ENCODE measurements at places on chromosomes 7 and 10. TPM values are rescaled to one million over a fixed set of nuclear protein-coding genes. Genes with fewer than 3 reads are reported as not detected.

Gene CALML5
- polyA plus RNA-seq, result not detected

Gene CYP3A4
- not detected for polyA plus RNA-seq

Gene GIMAP8
- polyA plus RNA-seq, result 1.4 TPM

Gene STAM
- polyA plus RNA-seq, result 6.5 TPM

Gene ODAD2
- not detected for polyA plus RNA-seq

Gene AIFM2
- polyA plus RNA-seq, result 4.0 TPM

Gene RTKN2
- polyA plus RNA-seq, result 0.05 TPM

Gene ZNF518A
- 12.8 TPM for polyA plus RNA-seq

Gene FFAR4
- polyA plus RNA-seq, result not detected

Gene SPDYE8
- 0.19 TPM for polyA plus RNA-seq

Gene SPDYE5
- 0.24 TPM for polyA plus RNA-seq

Gene RAPGEF5
- 1.2 TPM for polyA plus RNA-seq

Gene GRM3
- not detected for polyA plus RNA-seq

Gene FEZF1
- not detected for polyA plus RNA-seq

Gene SEMA4G
- not detected for polyA plus RNA-seq

Gene ADRB1
- polyA plus RNA-seq, result not detected

Gene INTS15
- 41.3 TPM for polyA plus RNA-seq

Gene GDI2
- 248 TPM for polyA plus RNA-seq

Gene WDR86
- 0.54 TPM for polyA plus RNA-seq

Gene ERVW-1
- 0.06 TPM for polyA plus RNA-seq

Gene OLAH
- polyA plus RNA-seq, result not detected

Gene HMX3
- not detected for polyA plus RNA-seq

Gene OR2A42
- polyA plus RNA-seq, result not detected

Gene CCL24
- not detected for polyA plus RNA-seq

Gene IL15RA
- 6.4 TPM for polyA plus RNA-seq

Gene ZPBP
- polyA plus RNA-seq, result not detected

Gene RBP4
- polyA plus RNA-seq, result not detected

Gene PIP
- not detected for polyA plus RNA-seq

Data from IgD-negative memory B cell (primary cell).